ENCODE measurements at places on chromosomes 12 and 14.

- DNase-seq: no peak
Measured at GRCh38 chr12:124392667-124393413, 97.9 kb downstream of the RFLNA start.

DNA sequence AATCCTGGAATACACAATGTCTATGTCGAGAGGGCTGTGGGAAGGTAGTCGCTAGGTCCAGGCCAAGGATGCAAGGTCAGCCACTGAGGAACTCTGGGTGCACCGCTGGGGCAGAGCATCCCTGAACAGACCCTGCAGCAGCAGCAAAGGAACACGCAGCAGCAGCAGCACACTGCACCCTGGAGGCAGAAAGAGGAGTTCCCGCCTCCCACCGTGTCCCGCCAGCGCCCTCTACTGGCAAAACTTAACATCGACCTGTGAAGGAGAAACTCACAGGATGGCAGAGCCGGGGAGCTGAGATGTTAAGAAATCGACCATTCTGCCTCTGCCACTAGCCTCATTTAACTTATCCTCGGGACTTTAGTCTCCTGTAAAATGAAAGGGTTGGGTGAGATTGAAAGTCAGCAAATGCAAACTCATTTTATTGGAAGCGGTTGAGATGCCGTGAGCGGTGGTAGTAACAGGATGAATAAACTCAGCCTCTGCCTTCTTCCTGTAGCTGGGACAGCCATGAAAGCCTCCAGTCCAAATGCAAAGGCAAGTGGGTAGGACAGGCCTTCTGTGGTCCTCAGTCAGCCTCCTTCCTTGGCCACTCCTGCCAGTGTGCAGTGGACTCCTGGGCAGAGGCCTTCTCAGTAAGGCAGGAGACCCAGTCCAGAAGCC, 45.6 kb downstream of the STAB2 start:
- DNase-seq: peak; percentile 2

DNA sequence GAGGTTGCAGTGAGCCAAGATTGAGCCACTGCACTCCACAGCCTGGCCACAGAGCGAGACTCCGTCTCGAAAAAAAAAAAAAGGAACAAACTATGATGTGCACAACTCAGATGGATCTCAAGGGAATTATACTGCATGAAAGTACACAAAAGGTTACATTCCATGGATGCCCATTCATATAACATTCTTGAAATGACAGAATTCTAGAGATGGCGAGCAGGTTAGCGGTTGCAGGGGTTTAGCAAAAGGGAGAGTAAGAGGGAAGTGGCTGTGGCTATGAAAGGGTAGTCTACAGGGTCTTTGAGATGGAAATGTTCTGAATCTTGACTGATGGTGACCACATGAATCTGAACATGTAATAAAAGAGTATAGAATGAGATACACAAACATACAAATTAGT, 49.7 kb downstream of the CKB start:
- DNase-seq: no peak

- DNase-seq: peak; percentile 62
Measured at GRCh38 chr12:54413284-54414190, 5.5 kb downstream of the ITGA5 start.

DNA sequence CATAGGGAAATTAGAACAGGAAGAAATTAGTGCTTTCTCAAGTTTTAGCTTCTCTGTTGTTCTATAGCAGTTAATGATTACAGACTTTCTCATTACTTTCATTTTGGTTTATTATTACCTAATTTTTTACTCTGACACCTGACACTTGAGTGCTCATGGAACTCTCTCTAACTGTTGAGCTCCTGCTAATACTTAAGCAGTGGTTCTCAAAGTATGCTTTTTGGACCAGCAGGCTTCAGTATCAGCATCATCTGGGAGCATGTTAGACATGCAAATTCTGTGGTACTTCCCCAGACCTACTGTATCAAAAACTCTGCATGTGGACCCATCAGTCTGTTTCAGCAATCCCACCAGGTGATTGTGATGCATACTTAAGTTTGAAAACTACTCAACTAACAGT, 235.3 kb downstream of the CCDC91 start:
- DNase-seq: no peak

- DNase-seq: no peak
Measured at GRCh38 chr12:42996869-42997431, 407.4 kb upstream of the PRICKLE1 start.

GRCh38 chr12:110269622-110270124, 11.4 kb upstream of the ATP2A2 start:
- DNase-seq: no peak

DNA sequence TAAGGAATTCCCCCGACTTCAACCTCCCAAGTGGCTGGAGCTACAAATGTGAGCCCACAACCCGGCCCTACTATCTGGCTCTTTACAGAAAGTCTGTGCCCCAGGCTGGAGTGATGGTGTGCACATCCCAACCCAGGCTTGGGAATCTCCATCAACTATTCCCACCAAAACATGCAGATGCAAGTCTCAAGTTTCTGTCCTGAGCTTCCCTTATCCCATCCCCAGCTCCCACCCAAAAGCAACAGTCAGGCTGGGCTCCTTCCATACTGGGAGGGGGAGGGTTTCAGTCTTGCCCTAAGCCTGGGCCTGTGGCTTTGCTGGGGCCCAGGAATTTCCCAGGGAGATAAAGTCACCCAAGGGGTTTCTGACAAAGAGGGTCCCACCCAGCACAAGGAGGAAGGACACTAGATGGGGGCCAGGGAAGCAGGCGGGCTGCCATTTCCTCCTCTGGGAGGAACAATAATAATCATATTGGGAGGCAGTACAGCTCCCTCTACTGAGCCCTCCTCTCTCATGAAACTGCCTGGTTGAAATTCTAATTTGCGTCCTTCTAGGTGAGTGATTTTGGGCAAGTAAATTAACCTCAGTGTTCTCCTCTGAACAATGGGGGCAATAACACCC, 8.0 kb downstream of the SLC8B1 start:
- DNase-seq: no peak

DNA sequence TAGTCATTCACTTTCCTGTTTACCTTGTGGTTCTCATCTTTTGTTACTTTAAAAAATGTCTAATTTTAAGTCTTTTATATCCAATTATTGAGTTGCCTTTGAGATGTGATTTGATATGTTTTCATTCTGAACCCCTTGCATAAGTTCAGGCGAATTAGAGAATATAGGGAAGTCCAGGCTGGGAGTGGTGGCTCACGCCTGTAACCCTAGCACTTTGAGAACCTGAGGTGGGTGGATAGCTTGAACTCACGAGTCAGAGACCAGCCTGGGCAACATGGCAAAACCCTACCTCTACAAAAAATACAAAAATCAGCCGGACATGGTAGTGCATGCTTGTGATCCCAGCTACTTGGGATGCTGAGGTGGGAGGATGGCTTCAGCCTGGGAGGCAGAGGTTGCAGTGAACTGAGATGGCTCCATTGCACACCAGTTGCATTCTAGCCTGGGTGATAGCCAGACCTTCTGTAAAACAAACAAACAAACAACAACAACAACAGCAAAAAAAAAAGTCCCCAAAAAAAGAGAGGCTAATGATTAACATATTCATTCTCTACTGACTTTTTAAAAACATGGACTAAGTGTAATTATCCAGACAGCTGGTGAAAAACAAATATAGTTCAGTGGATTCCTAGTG, 451.1 kb upstream of the RGS6 start:
- no peak for DNase-seq

- no peak for DNase-seq
Measured at GRCh38 chr12:116039081-116039480, 238.4 kb downstream of the MED13L start.

- no peak for DNase-seq
Measured at GRCh38 chr12:13798162-13798561, 183.2 kb downstream of the GRIN2B start.

- DNase-seq: no peak
Measured at GRCh38 chr12:93683410-93683809, 6.2 kb downstream of the CRADD start.

- DNase-seq: no peak
Measured at GRCh38 chr12:127607146-127607725, 659.7 kb upstream of the TMEM132C start.

DNA sequence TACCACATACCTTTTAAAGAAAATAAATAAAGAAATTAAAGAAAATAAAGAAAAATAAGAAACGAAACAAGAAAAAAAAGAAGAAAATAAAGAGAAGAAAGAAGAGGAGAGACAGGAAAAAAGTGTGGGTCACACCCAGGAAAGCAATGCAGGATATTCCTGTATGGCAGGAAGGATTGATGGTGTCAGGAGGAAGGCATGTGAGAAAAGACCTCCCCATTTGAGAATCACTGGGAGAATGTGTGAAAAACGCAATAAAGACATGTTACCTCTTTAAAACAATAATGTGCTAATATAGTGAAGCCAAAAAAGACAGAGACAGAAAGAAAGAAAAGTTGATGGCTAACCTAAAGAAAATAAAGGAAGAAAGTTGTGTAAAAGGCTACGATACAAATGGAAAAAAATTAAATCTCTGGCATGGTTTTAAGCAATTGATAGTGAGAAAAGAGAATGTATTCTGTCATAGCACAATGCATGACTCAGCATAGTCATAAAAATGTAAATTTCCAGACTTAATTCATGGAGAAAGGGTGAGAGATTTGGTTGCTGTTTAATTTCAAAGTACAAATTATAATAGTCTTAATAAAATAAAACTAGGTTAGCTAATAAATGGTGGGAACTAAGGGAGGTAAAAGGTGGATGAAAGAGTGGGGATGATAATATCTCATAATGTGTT, 24.3 kb upstream of the FOXG1 start:
- DNase-seq: no peak

GRCh38 chr14:56352999-56353398, 226.6 kb upstream of the TMEM260 start:
- DNase-seq: no peak

DNA sequence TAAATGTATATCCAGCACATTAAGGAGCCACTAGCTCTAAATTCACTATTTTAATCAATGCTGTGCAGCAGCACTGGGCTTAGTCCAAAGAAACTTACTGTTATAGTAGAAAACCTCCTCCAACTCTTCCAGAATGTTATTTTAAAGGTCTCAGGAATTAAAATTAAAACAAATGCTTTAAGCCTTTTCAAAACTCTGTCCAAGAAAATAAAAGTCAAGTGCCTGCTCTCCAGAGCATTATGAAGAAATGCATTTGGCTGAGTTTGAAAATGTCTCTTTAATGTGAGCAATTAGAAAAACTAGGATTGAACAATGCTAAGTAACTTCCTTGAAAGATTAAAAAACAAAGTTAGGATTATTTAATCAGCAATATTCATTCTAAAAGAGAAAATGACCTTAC, 322.4 kb upstream of the DCN start:
- DNase-seq: no peak

- peak; percentile 52 for DNase-seq
Measured at GRCh38 chr12:56193025-56193578, 3.8 kb upstream of the SMARCC2 start.

- no peak for DNase-seq
Measured at GRCh38 chr12:103929784-103930033, 501 bp upstream of the HSP90B1 start.

- no peak for DNase-seq
Measured at GRCh38 chr14:67650151-67650550, 24.3 kb downstream of the VTI1B start.
